ENCODE measurements at places on chromosomes 7 and 10.

- DNase-seq: peak; percentile 40
Measured at GRCh38 chr7:38630720-38631673, at the start of gene AMPH. AMPH (minus strand) TSS chr7:38631373; CDS start chr7:38631351, 22 bp downstream.

DNA sequence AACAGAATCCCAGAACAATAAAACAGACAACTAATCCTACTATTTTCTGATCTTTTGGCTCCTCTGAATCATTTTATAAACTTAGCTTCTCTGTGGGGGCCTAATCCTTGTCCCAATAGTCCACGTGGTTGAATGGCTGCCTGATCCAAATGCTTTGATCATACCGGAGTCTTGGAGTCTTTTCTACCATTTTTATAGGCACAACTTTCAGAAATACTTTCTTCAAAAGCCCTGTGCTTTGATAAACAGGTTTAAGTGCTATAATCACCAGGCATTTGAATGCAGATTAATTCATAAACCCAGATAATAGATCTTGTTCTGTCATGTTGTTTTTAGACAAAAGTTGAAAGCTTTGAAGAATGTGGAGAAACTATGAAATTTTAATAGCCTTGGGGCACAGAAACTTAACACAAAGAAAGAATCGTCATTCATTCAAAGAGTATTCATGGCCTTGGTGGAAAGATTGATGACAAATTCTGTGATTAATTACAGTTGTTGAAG lies 163.7 kb downstream of the AHR start:
- DNase-seq: no peak

DNA sequence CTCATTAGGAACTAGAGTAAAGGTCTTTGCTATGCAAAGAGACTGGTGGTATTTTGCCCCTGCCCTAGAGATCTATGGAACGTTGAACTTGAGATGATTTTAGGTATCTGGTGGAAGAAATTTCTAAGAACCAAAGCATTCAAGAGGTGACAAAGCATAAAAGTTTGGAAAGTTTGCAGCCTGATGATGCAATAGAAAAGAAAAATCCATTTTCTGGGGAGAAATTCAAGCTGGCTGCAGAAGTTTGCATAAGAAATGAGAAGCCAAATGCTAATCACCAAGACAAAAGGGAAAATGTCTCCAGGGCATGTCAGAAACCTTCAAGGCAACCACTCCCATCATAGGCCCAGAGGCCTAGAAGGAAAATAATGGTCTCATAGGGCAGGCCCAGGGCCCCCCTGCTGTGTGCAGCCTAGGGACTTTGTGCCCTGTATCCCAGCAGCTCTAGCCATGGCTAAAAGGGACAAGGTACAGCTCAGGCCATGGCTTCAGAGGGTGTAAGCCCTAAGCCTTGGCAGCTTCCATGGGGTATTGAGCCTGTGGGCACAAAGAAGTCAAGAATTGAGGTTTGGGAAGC lies 16.5 kb downstream of the TFPI2 start:
- no peak for DNase-seq

GRCh38 chr7:96416599-96416998 lies 94.7 kb upstream of the SLC25A13 start:
- DNase-seq: no peak

DNA sequence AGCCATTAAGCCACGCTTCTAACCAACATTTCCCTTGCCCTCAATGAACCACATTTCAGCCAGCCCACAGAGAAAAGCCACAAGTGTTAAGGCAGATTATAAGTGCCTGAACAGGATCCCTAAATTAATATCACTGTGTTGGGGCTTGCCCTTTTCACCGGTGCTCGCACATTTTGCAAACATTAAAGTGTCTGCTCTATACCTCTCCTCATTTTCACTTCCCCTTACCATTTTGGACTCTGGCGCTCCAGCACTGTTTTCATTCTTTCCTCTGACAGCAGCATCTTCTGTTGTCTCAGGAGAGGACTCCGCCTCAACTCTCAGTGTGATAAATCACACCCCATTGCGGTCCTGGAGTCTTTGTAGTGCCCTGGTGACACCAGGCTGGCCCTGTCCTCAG lies 274.2 kb downstream of the BAMBI start:
- no peak for DNase-seq

DNA sequence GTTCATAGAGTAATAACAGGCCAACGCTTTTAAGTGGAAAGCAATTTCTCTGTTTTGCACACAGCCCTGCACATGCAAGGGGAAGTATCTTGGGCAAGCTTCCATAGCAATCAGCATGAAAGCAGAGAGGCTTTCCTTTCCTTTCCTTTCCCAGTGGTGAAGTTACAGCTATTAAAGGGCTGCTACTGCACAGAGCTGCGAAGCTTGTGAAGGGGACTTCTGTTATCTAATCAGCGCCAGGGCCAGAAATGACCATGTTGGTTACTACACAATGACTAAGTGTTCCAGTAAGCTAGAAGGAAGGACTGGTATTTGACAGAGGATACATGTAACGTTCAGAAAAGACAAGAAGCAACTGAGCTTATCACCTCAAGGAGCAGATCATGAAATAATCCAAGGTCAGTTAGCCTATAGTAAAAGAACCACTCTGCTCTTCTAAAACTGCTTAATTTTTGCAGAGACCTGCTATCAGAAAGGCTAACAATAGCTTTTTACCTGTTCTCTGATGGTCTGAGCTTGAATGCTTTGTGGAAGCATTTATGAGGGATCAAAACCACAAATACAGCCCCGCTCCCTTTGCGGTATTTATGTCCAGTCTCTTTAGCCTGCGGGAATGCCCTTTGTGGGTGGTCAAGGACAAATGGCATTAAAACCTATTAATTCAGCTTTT lies 45.9 kb downstream of the SGMS1 start:
- peak; percentile 38 for DNase-seq

DNA sequence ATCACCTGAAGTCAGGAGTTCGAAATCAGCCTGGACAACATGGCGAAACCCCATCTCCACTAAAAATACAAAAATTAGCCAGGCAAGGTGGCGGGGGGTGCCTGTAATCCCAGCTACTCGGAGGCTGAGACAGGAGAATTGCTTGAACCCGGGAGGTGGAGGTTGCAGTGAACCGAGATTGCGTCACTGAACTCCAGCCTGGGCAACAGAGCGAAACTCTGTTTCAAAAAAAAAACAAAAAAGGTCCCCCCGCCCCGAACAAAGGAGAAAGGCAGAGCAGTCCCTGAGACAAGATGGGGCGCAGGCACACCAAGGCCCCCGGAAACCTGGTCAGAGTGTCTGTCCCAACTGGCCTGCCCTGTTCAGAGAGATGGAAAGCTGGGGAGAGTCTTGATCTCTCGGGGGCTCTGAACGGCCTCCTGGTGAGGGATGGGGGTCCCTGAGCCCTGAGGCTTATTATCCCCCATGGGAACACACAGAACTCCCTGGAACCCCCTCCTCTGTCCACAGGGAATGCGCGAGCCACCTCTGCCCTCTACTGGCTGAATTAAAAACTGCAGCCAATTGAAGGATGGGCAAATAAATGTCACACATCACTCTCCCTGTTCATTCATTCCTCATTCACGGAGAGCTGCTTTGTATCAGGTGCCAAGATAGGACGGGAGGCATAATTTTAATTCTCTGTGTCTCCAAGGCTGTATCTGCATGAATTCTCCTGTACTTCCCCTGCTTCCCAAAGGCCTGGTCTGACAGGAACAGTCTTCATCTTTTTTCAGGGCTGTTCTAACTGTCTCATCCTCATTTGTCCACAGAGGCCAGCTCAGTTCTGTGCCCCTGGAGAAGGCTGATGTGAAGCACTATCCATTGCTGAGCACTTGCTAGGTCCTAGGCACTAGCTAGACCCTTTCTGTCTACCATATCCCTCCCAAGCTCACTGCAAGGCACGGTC lies 28.9 kb downstream of the MAT1A start:
- DNase-seq: peak; percentile 6

DNA sequence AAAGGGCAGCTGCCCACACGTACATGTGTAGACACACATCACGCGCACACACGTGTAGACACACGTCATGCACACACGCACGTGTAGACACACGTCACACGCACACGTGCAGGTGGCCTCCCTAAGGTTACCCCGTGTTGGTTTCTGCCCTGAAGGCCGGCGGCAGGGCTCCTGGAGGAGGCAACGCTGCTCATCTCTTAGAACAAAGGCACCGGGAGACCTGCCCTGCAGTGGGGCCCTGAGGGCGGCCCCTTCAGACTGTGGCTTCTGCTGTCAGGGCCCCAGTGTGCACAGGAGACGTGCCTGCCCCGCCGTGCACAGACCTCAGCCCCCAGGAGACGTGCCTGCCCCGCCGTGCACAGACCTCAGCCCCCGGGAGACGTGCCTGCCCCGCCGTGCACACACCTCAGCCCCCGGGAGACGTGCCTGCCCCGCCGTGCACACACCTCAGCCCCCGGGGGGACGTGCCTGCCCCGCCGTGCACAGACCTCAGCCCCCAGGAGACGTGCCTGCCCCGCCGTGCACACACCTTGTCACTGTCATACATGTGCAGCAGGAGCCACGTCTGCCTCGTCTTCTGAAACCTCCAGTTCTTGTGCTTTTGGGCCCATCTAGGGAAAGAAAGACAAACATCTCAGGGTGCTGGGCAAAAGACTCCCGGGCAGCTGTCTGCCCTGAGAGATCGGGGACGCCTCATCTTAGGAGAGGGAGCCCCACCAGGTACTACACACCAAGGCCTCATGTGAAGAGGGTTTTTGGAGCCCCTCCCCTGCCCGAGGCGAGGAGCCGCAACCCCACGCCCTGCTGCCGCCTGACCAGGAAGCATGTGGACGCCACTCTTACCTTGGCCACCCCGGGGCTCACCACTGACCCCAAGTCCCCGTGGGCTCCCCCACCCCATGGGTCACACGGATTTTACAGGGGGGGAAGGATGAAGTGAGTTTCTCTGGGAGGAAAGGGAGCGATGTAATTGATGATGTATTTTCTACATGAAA lies 17.3 kb downstream of the CYP2W1 start:
- no peak for DNase-seq

GRCh38 chr10:97321032-97321803 lies 2.1 kb downstream of the FRAT1 start:
- no peak for DNase-seq

- peak; percentile 67 for DNase-seq
Measured at GRCh38 chr7:55415173-55415778, 50.1 kb downstream of the LANCL2 start.

- no peak for DNase-seq
Measured at GRCh38 chr7:101608772-101609713, 20.1 kb downstream of the MYL10 start.

GRCh38 chr10:15681076-15681475 lies 38.6 kb downstream of the ITGA8 start:
- no peak for DNase-seq

DNA sequence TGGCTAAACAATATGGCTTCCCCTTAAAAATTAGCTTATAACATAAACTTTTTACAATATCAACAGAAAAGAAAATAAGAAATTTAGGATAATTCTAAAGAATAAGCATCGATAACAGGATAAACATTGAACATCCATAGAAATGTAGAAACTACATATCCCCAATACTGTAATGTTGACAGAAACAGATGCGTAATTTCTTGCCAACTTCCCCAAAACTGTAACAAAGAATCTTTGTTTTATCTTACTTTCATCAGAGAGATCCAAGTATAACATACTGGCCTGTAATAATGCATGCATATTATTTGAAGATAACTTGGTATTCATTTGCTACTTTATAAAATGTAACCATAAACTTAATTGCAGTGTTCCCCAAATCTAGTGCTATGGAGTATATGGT lies 339.9 kb downstream of the ARL4A start:
- DNase-seq: no peak

DNA sequence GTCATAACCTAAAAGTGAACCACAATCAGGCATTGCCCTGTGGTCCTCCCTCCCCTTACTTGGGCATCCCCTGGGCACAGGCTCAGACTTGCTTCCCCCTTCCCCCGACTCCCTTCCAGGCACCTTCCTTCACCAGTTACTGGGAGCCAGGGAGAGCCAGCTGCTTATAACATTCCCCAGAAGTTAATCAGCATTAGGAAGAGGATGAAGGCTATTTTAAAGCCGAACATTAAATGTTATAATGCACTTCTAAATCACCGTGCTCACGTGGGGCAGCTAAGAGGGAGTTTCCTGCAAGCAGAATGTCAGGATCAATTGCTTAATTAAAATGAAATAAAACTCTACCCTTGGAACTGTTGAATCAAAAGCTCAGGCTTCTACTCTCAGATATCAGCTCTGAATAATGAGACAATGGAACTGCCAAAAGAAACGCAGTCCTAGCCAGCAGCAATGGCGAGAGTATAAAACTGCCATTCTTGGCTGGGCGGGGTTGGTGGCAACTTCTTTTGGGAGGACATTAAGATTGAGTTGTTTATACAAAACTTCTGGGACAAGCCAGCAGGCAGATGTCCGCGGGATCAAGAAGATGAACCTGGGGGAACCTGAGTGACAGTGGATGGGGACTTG lies 169.5 kb downstream of the FANK1 start:
- peak; percentile 37 for DNase-seq

DNA sequence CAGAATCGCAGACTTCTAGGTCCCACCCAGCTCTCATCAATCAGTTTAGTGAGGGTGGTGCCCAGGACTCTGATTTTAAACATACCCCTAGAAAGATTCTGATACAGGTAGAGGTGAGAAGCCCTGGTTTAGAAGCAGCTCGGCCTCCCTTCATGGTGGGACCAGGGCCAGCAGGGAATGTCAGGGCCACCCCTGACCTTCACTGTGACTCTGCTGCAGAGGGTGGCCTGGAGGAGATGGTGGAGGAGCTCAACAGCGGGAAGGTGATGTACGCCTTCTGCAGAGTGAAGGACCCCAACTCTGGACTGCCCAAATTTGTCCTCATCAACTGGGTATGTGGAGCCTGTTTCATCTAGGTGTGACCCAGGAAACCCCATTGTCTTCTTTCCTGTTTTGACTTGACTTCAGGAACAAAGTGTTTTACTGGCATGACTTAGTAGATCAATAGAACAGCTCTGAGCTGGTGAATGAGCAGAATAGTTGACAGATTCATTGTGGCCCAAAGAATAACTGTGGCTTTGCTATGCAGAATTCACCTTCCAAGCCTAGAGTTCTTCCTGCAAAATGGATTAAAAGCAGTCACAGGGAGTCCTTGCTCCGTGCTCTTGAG lies 7.2 kb downstream of the DBNL start:
- DNase-seq: no peak

DNA sequence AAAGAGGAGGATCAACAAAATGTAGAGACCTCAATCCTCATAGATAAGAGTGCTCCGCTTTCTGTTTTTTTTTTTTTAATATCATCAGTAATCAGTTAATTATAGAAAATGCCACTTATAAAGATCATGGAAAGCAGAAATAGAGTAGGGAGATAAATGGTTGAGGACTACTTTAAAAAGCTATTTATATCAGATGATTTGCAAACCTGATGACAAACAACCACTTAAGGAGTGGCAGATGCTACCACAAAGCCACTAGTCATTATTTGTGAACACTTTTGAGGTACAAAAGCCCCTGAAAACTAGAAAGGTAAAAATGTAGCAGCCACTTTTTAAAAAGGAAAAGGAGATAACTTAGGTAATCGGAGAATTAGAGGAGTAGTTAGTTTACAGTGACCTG lies 99.0 kb upstream of the CYP26C1 start:
- no peak for DNase-seq

DNA sequence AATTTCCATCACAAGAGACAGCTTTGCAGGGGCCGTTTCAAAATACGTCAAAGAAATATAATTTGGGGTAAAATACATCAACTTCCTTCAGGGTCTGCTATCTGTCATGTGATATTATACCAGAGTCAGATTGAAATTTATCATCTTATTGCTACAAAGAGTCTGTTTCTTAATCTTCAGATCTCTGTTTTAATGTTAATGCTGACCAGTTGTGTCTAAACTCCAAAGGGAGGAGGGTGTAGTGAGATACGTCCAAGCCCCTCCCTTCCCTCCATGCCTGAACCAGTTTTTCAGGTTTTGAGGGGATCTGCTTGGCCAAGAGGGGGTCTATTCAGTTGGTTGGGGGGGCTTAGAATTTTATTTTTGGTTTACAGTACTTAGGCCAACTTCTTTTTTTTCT lies 891.6 kb downstream of the GRM8 start:
- DNase-seq: no peak

GRCh38 chr7:106613848-106614560 lies 47.0 kb downstream of the CCDC71L start:
- peak; percentile 37 for DNase-seq

All from fibroblast of mammary gland (primary cell).